ENCODE measurements at places on chromosomes 7 and 10.

- no peak for DNase-seq
Observed at GRCh38 chr7:157670490-157671357, 333.9 kb downstream of the DNAJB6 start.

GRCh38 chr10:118662228-118663035 lies 67.0 kb upstream of the PRLHR start:
- DNase-seq: no peak

GRCh38 chr7:157703131-157703530 lies 366.3 kb downstream of the DNAJB6 start:
- DNase-seq: no peak

GRCh38 chr10:77406764-77407430 lies 230.7 kb downstream of the KCNMA1 start:
- DNase-seq: no peak

- no peak for DNase-seq
Observed at GRCh38 chr7:149226840-149227494, 12.5 kb upstream of the ZNF212 start.

- no peak for DNase-seq
Observed at GRCh38 chr7:55550010-55550663, 22.2 kb downstream of the VOPP1 start.

DNA sequence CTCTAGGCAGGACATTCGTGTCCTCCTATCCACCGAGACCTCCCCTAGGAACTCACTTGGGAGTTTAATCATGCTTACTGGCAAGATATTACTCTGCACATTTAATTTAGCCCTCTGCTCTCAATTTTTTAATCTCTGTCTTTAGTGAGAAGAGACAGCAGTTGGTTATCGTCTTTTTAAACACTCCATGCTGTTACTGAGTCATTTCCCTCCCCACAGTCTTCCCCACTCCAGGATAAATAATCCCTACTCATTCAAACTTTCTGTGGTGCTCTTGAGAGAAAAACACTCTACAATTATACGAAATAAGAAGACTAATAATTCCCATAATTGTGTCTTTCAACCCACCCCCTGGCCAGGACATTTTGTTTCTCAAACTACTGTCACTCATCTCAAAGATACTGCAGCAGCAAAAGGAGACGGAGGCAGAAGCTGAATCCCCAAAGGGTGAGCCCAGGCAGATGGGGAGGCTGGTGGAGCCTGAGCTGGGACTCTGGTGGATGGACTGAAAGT lies 84.2 kb downstream of the ANK3 start:
- no peak for DNase-seq

GRCh38 chr7:92880212-92881090 lies 44.1 kb upstream of the CDK6 start:
- no peak for DNase-seq

GRCh38 chr7:156560696-156561095 lies 79.9 kb upstream of the RNF32 start:
- no peak for DNase-seq

- no peak for DNase-seq
Observed at GRCh38 chr7:158042156-158042880, 545.3 kb downstream of the PTPRN2 start.

DNA sequence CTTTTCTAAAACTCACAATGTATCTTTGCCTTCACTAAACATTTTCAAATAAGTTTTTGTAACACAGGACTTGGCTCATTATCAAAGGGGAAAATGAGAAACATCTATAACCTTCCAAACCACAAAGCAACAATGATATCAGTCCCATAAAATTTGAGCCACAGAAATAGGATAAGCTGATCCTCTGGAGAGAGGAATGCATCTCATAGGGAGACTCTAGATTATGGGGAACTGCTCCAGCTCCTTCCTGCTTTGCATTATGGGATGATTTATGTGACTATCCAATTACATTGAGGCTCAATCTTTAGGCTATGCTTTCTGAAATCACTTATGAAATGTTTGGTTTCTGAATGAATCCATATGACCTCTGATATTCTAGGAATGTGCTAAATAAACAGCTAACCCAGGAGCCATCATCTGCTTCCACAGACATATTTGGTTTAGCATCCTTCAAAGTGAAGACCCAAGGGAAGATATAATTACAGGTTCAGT lies 70.4 kb downstream of the CUBN start:
- no peak for DNase-seq

DNA sequence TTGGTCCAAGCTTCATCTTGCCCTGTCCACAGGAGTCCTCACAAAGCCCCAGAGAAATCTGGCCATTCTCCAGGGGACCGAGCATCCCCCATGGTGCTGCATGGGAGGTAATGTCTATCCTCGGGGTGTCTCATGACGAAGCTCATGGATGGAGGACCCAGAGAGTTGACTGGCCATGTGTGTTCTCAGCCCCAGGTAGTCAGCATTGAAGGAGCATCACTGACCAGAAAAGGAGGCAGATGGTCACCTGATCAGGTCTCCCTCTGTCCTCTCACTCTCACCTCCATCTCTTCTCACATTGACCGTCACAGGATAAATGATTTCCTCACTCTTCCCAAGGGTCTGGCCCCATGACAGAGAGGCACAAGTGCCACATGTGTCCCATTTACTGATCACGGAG lies 33.4 kb upstream of the GDF10 start:
- DNase-seq: no peak

- DNase-seq: no peak
Observed at GRCh38 chr7:15851201-15851600, 164.7 kb upstream of the MEOX2 start.

GRCh38 chr10:107614939-107615685 lies 450.6 kb upstream of the SORCS1 start:
- DNase-seq: no peak

GRCh38 chr10:70958396-70958795 lies 70.0 kb upstream of the PCBD1 start:
- no peak for DNase-seq
